CD8-positive, alpha-beta memory T cell (primary cell): ENCODE measurements at places on chromosomes 12 and 14.

GRCh38 chr12:89884952-89885351, 176.3 kb upstream of the ATP2B1 start:
- no peak for DNase-seq

DNA sequence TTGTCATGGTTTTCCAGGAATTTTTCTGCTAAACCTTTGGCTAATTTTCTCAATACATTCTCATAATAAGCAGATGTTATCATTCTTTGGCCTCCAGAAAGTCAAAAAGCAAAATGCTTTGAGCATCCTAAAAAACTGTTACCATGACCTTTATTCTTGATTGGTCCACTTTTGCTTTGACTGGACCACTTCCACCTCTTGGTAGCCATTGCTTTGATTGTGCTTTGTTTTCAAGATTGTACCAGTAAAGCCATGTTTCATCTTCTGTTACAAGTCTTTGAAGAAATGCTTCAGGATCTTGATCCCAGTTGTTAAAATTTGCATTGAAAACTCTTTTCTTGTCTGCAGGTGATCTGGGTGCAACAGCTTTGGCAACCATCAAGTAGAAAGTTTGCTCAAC, 180.1 kb downstream of the DUSP6 start:
- no peak for DNase-seq

DNA sequence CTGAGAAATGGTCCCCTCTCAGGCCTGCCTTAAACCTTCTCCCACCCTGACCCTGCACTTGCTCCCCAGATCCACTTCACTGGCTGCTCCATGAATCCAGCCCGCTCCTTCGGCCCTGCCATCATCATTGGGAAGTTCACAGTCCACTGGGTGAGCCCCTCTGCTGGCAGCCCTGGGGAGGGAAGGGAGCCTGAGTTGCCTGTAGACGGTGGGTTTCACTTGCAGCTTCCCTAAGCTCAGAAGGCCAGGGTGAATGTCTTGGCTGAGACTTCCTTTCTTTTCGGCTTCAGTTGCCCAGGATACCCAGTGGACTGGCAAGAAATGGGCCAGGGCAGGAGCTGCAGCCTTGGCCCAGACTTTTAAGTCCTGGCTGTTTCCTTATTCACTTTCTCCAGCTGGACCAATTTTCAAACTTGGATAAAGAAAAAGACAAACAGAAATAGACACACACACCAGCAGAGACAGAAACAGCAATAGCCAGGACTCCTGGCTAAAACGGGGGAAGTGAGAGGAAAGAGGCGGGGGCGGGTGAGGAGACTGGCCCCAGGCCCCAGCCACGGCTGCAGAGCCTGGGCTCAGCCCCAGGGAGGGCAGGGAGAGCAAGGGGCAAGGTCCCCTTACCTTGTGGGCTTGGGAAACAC, 2.0 kb downstream of the AQP6 start:
- no peak for DNase-seq

- DNase-seq = no peak
These were observed 64.2 kb downstream of the ERGIC2 start for GRCh38 chr12:29316752-29317151.

- DNase-seq = no peak
These were observed 115.6 kb downstream of the LRIG3 start for GRCh38 chr12:58804749-58805148.

- no peak for DNase-seq
These were observed 15.1 kb upstream of the NGDN start for GRCh38 chr14:23454445-23454856.

GRCh38 chr14:65849558-65849957, 437.0 kb downstream of the FUT8 start:
- no peak for DNase-seq

DNA sequence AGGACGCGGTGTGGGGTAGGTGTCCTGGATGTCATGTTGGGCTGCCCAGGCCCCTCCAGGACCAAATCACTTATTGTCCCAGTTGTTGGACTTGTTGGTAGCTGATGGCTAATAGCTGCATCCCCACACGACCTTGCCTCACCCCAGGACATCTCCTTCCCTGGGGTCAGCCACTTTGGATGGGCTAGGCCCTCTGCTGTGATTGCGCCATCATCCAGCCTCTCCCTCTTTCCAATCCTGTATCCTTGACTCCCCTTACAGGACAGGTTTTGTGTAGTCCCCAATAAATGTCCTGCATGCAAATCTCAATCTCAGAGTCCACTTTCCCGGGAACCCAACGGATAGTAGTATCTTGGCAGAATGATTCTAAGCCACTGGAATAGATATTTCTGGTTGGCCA, 43.4 kb upstream of the CHST11 start:
- DNase-seq = no peak

DNA sequence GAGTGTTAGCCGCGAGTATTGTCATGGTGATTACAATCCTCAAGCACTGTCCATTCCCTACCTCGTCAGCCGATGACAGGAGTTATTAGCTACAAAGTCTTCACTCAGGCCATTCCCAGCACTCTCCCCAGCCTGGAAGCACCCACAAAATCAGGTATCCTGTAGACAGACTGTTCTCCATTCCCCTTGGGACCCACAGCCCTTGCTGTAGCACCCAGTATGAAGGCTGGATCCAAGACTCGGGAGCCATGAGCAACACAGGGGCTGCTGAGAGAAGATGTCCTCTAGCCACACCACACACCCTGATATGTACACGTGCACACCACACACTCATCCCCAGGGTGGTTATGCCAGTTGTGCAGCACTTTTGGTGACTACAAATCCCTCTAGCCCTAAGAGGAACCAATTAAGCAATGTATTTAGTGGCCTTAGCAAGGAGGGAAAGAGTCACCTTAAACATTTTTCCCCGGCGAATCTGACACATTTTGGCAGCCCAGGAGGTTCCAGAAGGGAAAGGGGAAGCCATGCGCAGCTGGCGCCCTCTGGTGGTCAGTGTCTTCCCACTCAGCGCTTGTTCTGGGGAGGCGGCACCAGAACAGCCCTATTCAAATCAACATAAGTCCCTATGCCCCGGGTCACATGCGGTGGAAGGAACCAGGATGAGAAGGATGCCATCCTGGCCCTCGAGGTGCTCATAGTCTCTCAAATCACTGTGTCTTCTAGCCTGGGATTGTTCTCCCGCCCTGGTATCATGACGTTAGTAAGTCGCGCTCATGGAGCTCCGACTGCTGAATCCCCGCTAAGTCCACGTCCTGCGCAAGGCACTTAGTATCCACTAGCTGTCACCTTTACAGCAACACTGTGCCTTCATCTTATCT, 96.9 kb downstream of the GCH1 start:
- DNase-seq = peak; percentile 51
